ENCODE measurements at places on chromosomes 6 and 20.

- no peak for DNase-seq
Measured at GRCh38 chr20:37315021-37315451, 25.6 kb downstream of the MANBAL start.

- no peak for DNase-seq
Measured at GRCh38 chr20:53917145-53918019, 153.0 kb downstream of the BCAS1 start.

- peak; percentile 33 for DNase-seq
Measured at GRCh38 chr6:17015551-17016381, 86.1 kb upstream of the STMND1 start.

DNA sequence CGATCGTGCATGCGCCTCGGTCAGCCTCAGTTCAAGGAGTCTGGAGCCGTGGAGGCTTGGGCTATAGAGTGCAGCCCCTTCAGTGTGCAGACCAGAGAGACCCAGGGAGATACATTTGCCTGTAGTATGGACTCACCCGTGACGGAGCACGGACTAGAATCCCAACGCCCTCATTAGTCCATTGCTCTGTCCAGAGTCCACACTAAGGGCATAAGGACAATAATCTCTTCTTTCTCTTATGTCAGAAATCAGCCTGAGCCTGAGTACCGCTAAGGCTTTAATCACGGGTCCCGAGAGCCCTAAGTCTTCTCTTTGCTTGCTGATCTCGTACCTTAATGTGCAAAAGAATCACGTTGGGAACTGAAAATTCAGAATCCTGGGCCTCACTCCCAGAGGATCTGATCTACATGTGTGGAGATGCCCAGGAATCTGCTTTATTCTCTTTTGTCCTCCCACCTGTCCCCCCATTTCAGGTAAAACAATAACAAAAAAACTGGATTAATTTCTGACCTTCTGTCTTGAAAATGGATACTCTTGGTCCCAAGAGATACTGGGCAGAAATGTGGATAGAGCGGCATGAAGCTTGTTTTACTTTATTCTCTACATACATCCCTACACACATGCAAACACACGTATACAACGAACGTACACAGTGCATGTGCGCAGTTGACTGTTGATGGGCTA, 671 bp downstream of the BPHL start:
- DNase-seq: no peak

DNA sequence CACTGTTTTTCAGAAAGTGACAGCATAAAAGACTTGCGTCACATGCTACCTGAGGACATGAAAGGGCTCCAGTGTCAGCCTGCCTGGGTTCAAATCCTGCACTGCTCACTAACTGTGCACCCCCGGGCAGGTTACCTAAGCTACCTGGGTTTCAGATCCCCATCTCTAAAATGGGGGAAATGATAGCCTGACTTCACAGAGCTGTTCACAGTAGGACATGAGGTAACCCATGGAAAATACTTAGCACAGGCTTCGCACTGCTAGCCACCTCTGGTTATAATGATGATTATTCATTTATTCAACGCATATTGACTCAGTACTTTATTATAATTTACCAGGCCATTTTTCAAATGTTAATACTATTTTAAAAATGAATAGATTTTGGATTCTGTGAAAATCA, 23.0 kb downstream of the TBC1D7 start:
- no peak for DNase-seq
